ENCODE measurements at places on chromosomes 3 and 15. TPM values are rescaled to one million over a fixed set of nuclear protein-coding genes. Genes with fewer than 3 reads are reported as not detected.

GRCh38 chr3:65342084-65342683 is 654.4 kb upstream of the ADAMTS9 start:
- DNase-seq = no peak

DNA sequence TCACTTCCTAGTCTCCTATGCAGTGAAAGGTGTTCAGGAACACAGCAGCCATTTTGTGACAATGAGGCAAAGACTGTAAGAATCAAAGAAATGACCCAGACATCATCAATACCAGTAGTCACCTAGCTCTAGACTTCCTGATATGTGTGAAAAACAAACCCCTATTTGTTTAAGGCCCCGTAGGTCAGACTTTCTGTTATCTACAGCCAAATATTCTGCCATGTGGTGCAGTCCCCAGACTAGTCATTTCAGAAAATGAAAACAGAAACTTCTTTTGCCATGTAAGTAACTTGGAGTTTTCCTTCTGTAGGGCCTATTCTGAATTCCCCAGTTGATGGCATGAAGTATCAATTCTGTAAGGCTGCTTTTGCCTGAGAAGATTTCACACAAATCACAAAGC is 181.7 kb upstream of the SNTN start:
- DNase-seq = no peak

The SI gene
- not detected for total RNA-seq

The EIF4G1 gene
- 381 TPM for total RNA-seq

All from kidney epithelial cell (primary cell).